ENCODE measurements at places on chromosomes 4 and X.

- DNase-seq: no peak
These were observed 49.8 kb upstream of the C1QTNF7 start for GRCh38 chr4:15378062-15378461.

- no peak for DNase-seq
These were observed 104.1 kb upstream of the MCF2 start for GRCh38 chrX:139811942-139812629.

- no peak for DNase-seq
These were observed 142.4 kb upstream of the CPXCR1 start for GRCh38 chrX:88604433-88605221.

- no peak for DNase-seq
These were observed 17.4 kb downstream of the YY2 start for GRCh38 chrX:21873063-21873775.

- no peak for DNase-seq
These were observed 377.0 kb downstream of the PDGFC start for GRCh38 chr4:156594624-156595023.

DNA sequence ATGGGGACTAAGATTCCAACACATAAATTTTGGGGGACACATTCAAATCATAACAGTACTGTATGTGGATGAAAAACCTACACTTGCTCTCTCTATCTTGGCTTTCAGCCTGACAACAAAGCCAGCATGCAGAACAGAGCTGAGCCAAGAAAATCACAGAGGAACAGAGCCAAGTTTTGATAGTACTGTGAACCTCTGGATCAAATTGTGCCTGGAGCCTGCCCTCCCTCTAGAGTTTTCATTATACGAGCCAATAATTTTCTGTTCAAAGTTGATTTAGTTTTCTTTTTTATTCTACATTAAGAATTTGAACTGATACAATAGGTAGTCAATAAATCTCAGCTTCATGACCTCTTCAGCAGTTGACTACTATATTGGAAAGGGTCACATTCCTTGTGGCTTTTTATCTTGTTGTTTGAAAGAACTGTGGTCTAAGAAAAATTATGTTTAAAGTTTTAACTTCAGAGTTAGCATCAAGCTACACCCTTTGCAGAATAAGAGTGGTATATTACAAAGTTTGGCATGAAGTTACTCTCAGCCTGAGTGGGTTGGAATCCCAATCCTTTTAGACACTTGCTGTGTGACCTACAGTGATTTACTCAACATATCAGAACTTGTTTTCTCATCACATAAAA lies 31.1 kb downstream of the GRID2 start:
- DNase-seq: no peak

GRCh38 chrX:538311-538710 lies 92.3 kb upstream of the SHOX start:
- DNase-seq: no peak

DNA sequence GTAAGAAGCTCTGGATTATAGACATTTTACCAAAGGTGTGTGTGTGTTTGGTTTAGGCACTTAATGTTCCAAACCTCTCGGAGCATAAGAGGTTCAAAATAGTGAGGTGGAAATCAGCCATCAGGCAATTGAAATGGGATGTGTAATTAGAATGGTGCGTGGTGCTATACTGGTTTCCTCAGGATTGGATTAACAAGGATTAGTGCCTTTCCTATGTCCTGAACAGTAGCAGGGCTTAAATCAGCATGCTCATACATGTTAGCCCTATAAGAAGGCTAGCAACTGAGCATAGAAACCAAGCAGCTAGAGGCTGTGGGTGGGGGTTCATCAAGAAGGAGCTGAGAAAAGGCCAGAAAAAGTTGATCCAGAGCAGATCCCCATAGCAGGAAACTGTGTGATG lies 256.8 kb upstream of the CXXC4 start:
- no peak for DNase-seq

GRCh38 chr4:184147858-184148737 lies 69.6 kb downstream of the ENPP6 start:
- no peak for DNase-seq

DNA sequence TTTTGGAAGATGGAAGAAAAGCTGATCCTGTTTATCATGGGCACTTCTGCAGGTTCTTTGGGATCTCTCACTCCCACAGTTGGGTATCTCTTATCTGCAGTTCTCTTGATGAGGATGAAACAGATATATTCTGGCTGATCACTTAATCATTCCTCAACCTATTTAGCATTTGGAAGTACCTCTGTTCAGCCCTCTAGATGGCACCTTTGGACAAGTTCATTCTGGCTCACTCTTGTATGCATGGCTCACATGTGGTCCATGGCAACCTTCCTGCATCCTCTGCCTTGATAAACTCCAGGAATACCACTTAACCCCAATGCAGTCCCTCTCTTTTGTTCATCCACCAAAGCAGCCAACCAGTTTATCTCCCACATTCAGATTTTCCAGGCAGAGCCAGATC lies 74.2 kb downstream of the SMARCA5 start:
- DNase-seq: no peak

DNA sequence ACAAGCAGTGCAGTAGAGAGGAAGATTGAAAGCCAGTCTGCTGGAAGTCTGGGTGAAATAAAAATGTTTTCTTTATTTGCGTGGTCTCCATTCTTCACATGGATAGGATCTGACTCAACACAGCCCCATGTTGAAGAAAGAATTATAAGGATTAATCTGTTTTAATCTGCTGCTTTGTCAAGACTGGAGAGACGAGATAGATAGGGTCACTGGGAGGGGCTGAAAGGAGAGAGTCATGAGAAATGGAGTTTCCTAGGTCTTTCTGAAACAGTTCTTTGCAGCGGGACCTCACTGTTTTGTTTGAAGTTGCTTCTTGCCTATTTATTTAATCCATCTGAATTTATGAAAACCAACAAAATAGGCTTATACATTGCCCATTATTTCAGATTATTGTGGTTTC lies 32.4 kb upstream of the RHOH start:
- no peak for DNase-seq

- DNase-seq: no peak
These were observed 9.1 kb upstream of the FGFR3 start for GRCh38 chr4:1783970-1784369.

- DNase-seq: no peak
These were observed 816.8 kb downstream of the RPA4 start for GRCh38 chrX:97700547-97700946.

DNA sequence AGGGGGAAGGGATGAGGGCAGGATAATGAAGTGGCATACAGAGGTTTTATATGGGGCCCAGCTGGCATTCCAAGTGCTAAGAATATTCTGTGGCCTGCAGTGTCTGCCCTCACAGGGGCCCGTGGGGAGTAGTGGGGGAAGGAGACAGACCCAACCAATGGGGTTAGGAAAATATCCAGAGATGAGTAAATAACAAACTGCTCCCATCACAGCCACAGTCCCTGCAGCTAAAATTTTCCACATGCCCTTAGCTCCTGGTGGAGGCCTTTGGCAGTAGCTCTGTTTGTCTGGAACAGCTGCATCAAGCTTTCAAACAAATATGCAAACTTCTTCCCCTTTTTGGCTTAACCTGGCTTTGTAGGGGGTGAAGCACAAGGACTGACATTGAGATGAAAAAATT lies 3.1 kb downstream of the SRPX2 start:
- DNase-seq: no peak

- DNase-seq: no peak
These were observed 146.0 kb downstream of the PJA1 start for GRCh38 chrX:69019073-69019890.

GRCh38 chrX:10189317-10190268 lies 32.8 kb downstream of the CLCN4 start:
- peak; percentile 64 for DNase-seq
